ENCODE measurements at places on chromosomes 7 and 10.
A peak's percentile ranks its signal among the peaks of the same experiment; 100 is the strongest.

GRCh38 chr7:36406156-36406555 is 16.5 kb downstream of the ANLN start:
- DNase-seq = no peak

- no peak for DNase-seq
Measured at GRCh38 chr7:128829391-128830166, 627 bp upstream of the FLNC start.

- no peak for DNase-seq
Measured at GRCh38 chr7:90595342-90595800, 750 bp upstream of the CDK14 start.

GRCh38 chr7:112383671-112384417 is 66.4 kb upstream of the IFRD1 start:
- DNase-seq = no peak

DNA sequence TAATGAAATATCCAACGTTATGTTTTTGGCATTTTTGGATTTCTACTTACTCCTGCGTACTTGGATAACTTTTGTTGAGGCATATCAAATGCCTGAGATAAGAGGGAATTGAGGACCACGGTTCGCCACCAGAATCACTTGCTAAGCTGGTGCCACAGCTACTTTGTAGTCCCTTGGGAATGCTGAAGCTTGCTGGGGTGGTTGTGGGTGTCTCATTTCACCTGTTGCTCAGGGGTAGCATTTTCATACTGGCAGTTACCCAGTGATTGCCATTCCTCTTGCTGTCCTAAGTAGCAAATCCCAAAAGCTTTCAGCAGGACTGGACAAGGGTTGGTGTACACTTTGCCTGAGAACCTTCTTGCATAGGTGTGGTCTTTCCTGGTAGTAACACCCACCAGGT is 75.2 kb downstream of the CREB5 start:
- no peak for DNase-seq

DNA sequence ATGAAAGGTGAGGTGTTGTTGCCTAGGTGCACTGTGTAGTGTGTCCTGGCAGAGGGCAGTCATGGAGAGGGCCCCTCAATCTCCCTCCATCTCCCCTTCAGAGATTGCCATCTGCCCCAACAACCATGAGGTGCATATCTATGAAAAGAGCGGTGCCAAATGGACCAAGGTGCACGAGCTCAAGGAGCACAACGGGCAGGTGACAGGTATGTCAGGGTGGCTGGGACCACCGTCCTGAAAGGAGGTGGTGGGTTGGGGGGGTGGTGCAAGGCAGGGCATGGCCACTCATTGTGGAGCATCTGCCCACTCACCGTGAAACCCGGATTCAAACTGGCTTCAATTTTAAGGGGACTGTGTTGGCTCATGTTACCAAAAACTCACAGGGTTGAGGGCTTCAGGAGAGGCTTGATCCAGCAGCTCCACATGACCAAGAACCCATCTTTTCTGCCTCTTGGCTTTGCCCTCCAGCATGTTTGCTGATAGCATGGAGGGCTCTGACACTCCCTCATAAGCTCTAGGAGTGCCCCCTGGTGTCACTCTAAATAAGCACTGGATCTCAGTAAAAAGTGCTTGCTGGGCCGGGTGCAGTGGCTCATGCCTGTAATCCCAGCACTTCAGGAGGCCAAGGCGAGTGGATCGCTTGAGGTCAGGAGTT is 12.2 kb downstream of the ARPC1B start:
- peak; percentile 59 for DNase-seq

DNA sequence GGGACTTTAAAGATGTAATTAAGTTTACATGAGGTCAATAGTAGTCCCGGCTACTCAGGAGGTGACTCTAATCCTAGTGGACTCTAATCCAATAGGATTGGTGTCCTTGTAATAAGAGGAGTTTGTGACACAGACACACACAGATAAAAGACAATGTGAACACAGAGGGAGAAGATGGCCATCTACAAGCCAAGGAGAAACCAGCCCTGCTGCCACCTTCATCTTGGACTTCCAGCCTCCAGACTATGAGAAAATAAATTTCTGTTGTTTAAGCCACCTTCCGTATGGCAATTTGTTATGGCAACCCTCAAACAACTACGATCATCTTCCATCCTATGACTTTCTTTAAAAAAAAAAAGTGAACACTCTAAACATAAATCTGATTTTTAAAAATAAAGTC is 116.3 kb downstream of the ALOX5 start:
- no peak for DNase-seq

DNA sequence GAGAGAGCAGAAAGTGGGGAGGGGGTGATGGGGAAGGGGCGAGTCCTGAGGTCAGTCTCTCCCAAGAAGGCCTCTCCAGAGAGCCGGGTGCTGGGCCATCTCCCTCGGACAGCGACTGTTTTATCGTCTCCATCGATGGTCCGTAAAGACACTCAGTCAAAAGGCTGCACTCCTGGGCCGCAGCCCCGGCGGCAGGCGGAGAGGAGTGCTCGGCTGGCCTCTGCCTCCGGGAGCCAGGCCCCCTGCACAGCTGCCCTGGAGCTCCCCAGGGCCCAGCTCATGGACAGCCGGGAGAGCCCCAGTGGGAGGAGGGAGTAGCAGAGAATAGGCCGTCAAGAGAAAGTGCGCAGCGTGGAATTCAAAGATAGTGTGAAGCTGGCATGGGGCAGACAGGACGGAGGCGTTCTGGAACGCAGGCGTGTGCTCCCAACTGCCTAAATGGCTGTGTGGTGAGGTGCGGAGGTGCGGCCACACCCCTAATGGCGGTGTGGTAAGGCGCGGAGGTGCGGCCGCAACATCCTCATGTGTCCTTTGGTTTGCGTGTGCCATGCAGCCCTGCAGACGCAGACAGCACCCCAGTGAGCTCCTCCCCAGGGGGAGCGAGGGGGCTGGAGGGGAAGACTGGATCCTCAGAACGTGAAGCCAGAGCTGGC is 477.5 kb upstream of the FOXK1 start:
- DNase-seq = no peak

DNA sequence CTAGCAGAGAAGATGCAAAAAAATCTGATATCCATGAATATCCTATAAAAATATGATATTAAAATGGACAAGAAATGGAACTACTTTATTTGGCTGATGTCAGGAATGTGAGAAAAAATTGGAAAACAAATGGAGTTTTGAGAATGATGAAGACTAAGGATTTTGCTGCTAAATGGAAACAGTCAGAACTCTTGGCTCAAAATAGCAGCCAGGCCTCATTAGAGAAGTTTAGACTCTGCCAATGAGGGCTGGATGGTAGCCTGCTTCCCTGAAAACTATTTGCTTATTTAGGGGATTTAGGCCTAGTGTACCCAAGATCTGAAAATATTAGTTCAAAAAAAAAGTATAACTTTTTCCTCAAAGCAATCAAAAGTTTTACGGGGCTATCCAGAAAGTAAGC is 458.5 kb downstream of the TFEC start:
- no peak for DNase-seq

GRCh38 chr10:86193841-86194240 is 172.8 kb downstream of the GRID1 start:
- DNase-seq = no peak

DNA sequence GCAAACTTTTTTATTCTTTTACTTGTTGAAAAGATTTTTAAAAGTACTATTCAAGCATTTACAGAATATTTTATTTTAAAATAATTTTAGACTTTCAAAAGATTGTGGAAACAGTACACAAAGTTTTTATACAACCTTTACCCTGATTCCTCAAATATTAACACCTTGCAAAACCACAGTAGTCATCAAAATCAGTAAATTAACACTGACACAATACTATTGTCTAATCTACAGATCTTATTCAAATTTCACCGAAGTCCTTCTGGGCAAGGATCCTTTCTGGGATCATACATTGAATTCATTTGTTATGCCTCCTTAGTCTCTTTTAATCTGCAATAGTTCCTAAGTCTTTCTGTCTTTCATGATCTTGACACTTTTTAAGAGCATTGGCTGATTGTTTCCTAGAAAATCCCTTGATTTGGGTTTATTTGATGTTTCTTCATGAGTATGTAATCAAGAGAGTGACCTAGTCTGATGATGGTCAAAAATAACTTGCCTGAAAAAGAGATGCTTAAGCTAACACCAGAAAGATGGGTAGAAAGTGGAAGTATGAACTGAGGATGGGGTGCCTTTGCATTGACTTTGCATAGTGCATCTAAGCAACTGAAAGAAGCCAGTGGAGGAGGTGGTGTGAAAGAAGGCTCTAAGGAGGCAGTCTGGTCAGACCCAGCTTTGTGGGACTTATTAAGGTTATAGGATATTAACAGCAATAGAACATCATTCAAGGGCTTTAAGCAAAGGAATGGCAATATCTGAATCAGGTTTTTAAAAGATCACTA is 9.7 kb downstream of the STAMBPL1 start:
- no peak for DNase-seq

DNA sequence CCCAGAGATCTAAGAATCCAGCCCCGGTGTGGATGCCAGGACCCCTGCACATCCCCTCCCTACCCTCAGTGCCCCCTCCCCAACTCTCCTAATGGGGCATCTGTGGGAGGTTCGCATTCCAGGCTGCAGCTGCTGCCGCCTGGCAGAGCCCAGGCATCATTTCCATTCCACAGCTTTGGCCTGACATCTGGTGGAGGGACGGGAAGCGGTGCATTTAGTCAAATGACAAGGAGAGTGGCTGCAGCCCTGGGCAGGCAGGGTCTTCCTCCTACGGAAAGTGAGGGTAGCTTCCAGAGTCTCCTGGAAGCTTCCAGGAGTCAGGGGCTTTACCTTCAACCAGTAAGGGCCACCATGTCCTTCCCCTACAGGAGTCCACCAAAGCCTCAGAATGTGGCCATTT is 30.8 kb downstream of the PRLHR start:
- no peak for DNase-seq

DNA sequence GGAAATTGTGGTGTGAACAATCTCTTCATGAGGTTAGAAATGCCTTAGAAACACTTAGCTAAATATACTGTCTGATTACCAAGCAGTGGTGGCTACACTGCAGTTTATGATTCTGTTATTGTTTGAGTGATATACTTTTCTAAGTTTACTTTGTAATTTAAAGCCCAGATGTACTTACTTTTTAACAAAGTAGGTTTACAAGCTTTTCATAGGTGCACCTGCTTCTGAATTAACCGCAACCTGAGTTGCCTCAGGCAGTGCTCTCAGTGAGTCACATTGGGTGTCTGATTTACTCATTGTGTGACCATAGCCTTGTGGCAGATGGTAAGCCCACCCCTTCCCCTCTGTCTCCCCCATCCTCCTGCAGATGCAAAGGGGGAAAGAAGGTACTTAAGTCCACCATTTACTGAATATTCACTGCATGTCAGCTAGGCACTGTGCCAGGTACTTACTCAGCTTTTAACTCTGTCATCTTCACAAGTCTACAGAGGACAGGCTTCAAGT is 9.0 kb downstream of the MTURN start:
- no peak for DNase-seq

GRCh38 chr7:153021542-153021941 is 262.0 kb downstream of the ACTR3B start:
- no peak for DNase-seq

DNA sequence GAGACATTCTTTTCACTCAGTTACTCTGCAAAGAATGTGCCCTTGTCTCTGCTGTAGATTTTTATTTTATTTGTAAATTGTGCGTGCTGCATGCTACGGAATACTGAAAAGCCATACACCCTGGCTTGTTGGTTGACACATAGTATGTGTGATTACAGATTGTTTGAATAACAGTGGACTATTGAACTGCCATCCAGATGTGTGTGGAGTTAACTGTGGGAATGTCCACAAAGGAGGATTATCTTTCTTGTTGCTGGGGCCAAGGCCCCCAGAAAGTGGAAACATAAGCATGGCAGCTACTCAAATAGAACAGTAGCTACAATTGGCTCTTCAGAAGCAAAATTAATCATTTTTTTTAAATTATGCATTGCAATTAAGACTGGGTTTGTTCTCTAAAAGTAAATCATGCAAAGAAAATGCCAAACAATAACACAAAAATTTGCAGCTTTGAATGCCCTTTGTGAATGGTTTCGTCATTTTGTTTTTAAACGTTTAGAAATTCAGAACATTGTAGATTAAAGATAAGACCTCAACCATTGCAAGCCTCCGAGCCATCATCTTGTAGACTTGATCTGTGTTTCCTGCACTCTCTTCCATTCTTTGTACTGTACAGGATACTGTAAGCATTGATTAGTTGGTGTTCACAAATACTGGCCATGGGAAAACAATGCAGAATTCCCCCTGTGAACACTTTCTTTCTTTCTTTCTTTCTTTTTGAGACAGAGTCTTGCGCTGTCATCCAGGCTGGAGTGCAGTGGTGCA is 210.3 kb upstream of the TCF7L2 start:
- DNase-seq = no peak

- no peak for DNase-seq
Measured at GRCh38 chr7:134829380-134829986, 50.0 kb downstream of the CALD1 start.

DNA sequence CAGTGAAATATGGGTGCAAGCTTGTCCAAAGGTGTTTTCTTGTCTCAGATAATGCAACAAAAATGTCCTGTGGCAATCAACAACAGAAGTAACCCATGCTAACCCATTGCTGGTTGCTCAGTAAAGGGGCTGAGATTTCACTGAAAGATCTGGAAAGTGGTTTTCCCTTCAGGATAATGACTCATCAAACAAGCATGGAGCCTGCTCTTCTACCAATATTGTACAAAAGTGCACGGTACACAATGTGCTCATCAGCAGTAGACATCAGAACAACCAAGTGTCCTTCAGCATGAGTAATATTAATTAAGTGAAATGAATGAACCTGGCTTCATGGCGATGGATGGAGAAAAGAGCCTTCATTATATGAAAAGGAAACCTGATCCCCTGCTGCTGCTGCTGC is 287.1 kb upstream of the NEBL start:
- DNase-seq = no peak

GRCh38 chr7:39825401-39825980 is 124.6 kb upstream of the CDK13 start:
- no peak for DNase-seq

DNA sequence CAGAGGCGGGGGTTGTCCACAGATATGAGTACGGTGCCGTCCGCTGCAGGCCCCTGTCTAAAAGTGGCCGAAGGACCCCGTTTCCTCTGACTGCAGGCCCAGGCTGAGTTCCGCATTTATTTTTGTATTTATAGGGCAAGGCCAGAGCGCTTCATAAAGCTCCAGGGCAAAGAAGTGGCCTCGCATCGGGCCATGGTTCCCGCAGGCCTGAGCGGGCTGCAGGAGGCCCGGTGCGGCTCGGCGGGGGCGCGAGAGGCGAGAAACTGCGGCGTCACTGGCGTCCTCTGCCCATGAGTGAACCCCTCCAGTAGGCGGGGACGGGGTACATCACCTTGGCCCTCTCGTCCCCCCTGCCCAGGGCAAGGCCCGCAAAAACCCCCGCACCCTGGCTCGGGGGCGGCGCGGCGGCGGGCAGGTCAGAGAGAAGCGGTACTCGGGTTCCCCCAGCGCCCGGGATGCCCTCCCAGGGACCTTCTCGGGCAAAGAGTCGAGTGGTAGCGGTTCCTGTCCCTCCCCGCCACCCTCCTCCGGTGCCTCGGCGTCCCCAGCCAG is 355.7 kb downstream of the DNAJB6 start:
- no peak for DNase-seq
